IPS DF 6.9 (cell line): ENCODE measurements at places on chromosomes 1 and 21.

GRCh38 chr1:53260631-53261247 lies 22.4 kb upstream of the MAGOH start:
- DNase-seq: no peak

GRCh38 chr1:223731133-223731770 lies 18.9 kb downstream of the CAPN2 start:
- no peak for DNase-seq

GRCh38 chr1:206735553-206736031 lies 35.0 kb upstream of the IL19 start:
- DNase-seq: no peak

- DNase-seq: no peak
Measured at GRCh38 chr21:40990366-40990765, 143.4 kb upstream of the DSCAM start.

- DNase-seq: no peak
Measured at GRCh38 chr21:35394049-35394448, 344.9 kb upstream of the RUNX1 start.

DNA sequence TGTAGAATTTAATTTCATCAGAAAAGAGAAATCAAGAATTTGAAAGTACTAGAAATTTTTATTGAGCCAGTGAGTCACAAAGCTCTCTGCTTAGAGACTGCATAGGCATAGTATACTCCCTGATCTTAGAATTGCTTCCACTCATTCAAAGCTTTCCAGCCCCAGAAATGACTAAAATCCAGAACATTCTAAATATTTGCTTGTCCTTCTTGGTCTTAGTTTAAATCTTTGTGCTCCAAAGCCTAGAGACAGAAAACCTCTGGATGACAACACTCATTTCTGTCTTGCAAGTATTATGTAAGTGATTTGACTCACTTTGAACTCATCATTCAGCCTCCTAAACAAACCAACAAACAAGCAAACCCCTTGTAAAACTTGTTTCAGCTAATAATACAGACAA lies 74.2 kb downstream of the PTPRC start:
- no peak for DNase-seq

DNA sequence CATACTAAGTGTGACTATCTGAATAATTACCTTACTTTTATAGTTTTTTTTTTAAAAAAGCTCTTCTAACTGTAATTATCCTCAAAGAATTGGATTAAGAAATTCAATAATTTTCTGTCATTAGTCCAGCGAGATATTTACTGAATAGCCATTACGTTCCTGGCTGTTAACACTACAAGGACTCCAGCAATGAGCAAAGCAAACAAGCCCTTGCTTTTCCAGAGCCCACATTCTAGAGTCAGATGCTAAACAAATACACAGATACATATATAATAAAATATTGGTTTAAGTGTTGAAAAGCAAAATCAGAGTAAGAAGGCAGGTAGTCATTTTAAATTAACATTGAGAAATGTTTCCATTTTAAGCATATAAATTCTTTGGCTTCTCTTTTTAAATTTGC lies 118.4 kb downstream of the ATF6 start:
- DNase-seq: no peak

DNA sequence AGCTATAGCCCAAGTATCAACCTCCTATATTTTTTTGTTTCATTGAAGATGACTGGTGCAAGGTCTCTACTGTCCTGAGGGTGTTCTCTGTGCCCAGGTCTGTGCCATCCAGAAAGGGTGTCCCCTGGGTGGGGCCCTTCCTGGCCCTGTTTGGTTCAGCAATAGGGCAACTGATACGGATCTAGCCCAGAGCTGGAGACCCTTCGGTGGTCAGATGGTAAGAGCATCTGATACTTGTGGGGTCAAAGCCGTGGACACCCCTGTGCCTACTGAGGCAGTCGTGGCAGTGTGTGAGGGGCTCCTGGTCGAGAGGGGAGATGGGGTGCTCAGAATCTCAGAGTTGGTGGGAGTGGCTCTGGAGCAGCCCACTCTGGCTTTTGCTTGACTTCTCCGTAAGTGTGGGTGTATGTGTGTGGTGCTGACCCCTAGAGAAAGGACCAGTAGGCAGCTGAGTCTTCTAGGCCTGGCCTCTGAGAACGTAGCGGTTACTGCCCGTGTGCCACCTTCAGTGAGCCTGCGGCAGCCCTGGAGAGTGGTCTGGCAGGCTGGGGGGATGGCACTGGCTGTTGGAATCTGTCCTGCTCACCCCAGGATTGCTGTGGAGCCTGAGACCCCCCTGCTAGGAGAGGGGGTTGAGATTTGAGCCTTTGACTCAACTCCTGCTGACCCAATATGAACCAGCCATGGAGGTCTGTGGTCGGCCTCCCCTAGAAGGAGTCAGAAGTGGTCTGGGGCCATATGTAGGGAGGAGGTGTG lies 2.7 kb downstream of the AMPD2 start:
- DNase-seq: no peak

DNA sequence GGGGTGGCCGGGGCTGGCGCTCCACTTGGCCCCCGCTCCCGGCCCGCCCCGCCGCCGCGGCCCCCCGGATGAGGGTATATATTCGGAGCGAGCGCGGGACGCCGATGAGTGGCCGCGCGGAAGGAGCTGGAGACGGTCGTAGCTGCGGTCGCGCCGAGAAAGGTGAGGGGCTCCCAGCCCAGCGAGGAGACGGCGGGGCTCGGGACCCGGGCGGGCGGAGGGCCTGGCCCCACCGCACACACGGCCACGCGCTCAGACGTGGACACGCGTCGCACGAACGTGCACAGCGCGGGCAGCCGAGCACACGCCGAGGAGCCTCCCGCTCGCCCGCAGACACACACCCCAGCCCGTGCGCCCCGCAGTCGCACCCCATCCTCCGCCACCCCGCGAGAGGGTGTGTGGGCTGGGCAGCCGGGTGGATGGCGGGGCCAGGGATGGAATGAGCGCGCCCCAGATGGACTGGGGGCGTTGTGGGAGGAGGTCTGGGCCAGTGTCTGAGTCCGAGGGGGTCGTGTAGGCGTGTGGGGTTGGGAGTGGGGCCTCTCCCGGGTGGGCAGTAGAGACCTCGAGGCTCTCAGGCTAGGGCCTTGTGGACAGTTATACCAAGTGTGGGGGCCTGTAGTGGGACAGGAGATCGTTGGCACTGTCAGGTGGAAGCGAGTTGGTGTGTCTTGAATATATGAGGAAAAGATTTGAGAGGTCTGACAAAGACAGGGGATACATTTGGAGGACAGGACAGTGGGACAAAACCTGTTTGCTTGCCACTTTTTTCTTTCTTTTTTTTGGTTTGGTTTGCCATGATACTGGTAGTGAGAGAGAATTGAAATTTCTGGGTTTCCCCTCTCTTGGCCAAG lies at the start of gene UAP1:
Gene UAP1, plus strand, starts transcription at position 107 of the 854 bp plus-strand sequence. CDS start 4,347 bp downstream, outside the sequence.
- DNase-seq: no peak

GRCh38 chr1:17653728-17654351 lies 101.3 kb upstream of the ACTL8 start:
- DNase-seq: no peak

DNA sequence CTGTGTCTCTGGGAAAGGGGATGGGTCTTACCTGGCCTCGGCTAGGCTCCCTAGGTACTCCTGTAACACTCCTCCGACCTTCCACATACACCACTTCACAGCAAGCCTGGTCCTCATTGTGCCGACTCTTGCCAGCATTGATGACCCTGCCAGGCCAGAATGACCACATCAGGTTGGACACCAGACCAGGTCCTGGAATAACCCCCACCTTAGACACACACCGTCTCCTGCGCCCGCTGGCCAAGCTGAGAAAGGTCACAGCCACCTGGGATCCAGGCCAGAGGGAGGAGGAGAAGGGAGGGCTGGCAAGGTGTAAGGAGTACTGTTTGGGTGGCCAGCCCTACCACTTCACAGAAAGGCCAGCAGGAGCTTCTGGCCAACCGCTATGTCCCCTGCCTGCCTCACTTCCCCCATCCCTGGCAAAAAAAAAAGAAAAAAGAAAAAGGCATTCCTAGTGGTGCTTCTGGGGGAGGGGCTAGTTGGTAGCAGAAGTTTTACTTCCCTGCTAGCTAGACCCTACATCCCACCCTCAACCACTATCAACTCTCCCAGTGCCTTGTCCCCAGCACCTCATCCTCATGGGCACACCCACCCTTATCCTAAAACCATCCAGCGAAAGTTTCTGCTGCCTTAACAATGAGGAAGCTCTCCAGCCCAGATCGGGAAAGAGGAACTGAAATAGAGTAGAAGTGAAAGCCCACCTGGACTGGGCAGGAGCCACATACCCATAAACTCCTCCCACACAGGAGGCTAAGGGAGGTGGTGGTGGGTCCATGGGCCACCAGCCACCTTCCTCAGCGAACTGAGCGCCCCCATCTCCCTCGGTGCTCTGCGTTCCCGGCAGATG lies 1.4 kb downstream of the PPM1J start:
- no peak for DNase-seq

- DNase-seq: no peak
Measured at GRCh38 chr21:14991957-14992356, 72.8 kb downstream of the NRIP1 start.

GRCh38 chr1:114651893-114652292 lies 18.0 kb downstream of the DENND2C start:
- no peak for DNase-seq

- DNase-seq: no peak
Measured at GRCh38 chr1:22817462-22817861, 106.8 kb downstream of the EPHB2 start.

DNA sequence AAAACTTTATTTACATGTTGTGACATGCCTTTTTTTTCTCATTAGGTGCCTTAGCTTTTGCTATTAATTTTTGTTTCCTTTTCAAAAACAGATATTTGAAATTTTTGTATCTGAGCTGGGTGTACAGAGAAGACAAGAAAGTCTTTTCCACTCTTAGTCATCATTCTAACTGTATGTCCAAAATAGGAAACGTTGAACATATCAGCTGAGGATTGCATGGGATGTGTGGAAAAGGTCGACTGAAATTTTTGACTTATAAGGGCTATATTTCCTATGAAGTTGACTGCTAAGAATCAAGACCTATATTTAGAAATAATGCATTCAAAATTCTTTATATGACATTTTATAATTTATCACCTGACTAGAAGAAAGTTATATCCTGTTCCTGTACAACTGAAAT lies 270.0 kb upstream of the ZRANB2 start:
- no peak for DNase-seq

- DNase-seq: no peak
Measured at GRCh38 chr1:76125473-76126219, 51.1 kb downstream of the ST6GALNAC3 start.

DNA sequence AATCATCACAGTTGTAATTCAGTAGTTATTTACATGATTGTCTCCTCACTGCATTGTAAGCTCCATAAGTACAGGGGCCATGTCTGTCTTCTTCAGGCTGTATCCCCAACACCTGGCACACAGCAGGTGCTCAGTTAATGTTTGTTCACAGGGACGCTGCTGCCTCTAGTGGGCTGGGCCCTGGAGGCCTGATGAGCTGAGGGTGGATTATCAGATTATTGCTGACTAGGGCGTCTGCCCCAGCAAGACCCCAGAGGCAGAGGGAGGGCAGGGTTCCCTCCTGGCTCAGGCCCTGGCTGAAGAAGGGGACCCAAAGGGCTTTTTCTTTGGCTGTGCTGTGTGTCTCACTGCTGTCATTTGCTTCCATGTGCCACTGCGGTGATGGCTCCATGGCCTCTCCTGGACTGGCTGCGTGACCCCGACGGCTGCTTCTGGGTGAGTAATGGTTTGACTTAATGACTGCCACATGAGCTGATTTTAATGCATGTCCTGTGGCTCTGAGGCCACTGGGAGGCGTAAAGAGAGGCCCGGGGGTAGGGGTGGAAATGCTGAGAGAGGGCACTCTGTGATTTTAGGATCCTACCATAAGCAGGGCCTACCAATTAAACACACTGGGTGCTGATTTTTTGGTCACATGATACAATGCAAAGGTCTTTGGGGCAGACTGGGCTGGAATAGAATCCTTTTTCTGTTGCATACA lies 20.8 kb upstream of the EPB41 start:
- no peak for DNase-seq

DNA sequence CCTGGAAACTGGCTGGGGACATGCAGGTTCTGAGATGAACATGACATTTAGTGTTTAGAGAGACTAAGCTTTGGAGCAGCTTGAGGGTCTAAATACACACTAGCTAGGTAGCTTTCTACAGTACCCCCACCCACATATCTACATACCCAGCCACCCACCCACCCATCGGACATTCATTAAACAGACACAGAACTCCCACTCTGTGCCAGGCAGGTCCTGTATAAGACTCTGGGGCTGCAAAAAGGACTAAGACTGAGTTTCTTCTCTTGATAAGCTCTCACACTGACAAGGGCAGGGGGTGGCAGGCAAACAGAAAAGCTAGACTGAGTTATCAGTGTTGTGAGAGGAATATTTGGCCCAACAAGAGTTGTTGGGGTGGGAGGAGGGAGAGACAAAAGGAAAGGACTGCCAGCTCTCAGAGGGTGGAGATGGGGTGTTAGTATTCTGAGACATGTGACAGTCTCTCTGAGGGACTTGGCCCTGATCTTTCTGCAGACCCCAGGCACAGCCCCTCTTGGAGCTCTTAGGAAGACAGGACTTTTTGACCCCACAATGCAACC lies 6.8 kb downstream of the MAP7D1 start:
- DNase-seq: no peak

GRCh38 chr1:224749916-224750315 lies 133.8 kb downstream of the CNIH3 start:
- DNase-seq: no peak

- DNase-seq: no peak
Measured at GRCh38 chr1:52599236-52599635, 2.9 kb upstream of the GPX7 start.

- no peak for DNase-seq
Measured at GRCh38 chr1:167476061-167476460, 42.3 kb downstream of the CD247 start.

GRCh38 chr1:58041621-58042020 lies 504.9 kb downstream of the OMA1 start:
- DNase-seq: no peak

GRCh38 chr1:36322041-36322785 lies 1.2 kb downstream of the EVA1B start:
- DNase-seq: no peak

DNA sequence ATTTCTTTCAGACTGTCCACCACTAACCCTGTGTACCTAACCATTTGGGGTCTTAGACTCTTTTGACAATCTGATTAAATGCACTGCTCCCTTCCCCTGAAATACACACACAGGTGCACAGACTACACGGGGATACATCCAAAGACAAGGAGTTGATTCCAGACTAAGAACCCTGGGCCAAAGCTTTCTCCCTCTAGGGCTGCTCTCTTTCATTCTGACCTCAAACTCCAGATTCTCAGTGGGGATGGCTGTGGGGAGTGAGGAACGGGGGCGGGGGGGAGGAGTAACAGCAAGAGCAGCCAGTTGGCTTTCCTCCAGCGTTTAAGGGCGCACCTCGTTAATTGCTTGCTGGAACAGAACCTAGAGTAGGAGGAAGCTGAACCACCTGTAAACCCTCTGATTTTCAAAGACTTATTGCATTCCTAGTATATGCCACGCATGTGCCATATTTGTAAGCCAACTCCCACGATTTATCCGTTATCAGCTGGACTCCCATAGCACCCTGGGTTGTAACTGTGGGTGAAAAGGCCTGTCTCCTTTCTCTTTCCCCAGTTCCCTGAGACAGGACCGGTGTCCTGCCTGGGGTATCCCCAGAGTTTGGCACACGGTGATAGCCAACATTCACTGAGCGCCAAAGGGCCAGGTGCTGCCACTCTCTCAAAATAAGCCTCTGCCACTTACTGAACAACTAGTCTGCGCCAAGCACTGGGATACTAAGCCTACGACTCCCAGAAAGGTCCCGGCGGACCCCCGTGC lies 920 bp downstream of the MTHFR start:
- DNase-seq: no peak

- no peak for DNase-seq
Measured at GRCh38 chr1:223730479-223731132, 18.3 kb downstream of the CAPN2 start.
